CD8-positive, alpha-beta memory T cell (primary cell): ENCODE measurements at places on chromosomes 13 and 19. TPM values are rescaled to one million over a fixed set of nuclear protein-coding genes. Genes with fewer than 3 reads are reported as not detected.

Gene PRR22
- total RNA-seq, result 8.2 TPM

- no peak overlapping the region for H3K4me3 ChIP-seq
- H3K36me3 ChIP-seq, result peaks cover 32% of the 10 kb centered on the region
- H3K27ac ChIP-seq, result no peak overlapping the region
- H3K4me1 ChIP-seq, result no peaks in the 10 kb centered on the region
- DNase-seq, result no peak
- H3K27me3 ChIP-seq, result no peaks in the 10 kb centered on the region
These were observed 8.2 kb upstream of the UPK1A start for GRCh38 chr19:35657904-35658700.

Gene ZNF418
- total RNA-seq, result 5.1 TPM

DNA sequence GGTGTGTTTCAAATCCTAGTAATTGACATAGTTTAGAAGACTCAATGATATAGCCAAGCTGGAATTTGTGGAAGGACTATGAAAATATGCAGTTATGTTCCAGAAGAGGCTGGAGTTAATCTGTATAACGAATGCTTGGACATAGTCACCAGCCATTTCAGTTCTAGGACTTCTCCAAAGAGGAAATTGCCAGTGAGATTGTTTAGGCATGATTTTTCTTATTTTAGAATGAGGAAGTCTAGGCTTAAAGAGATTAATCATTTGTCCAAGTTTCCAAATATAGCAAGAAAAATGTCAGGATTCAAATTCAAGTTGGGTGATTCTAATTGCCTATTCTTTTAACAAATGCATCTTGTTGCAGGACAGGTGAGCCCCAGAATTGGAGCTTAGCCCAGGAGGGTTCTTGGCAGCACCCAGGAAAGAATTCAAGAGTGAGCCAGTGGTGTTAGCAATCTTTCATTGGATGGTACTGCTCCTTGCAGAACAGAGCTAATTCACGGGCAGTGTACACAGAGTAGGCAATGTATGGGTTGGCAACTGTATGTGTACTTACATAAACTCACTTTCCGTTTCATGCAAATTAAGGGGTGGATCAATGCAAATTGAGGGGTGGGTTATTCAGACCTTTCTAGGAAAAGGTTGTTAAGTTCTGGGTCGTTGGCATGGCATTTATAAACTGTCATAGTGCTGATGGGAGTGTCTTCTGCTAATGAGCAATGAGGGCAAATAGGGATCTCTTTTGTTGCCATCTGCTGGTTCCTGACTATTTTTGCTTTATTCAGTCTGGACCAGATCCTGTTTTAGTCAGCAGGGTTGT is 763.1 kb upstream of the SLITRK1 start:
- no peak overlapping the region for H3K27ac ChIP-seq
- no peaks in the 10 kb centered on the region for H3K36me3 ChIP-seq
- no peak overlapping the region for H3K4me3 ChIP-seq
- H3K4me1 ChIP-seq, result no peaks in the 10 kb centered on the region

Gene AMER2
- not detected for total RNA-seq

Gene CGB8
- total RNA-seq, result not detected

GRCh38 chr13:111517641-111518010 is 197.2 kb downstream of the TEX29 start:
- no peak overlapping the region for H3K27ac ChIP-seq
- H3K27me3 ChIP-seq, result no peaks in the 10 kb centered on the region
- no peaks in the 10 kb centered on the region for H3K36me3 ChIP-seq
- H3K4me1 ChIP-seq, result no peaks in the 10 kb centered on the region
- DNase-seq, result no peak

DNA sequence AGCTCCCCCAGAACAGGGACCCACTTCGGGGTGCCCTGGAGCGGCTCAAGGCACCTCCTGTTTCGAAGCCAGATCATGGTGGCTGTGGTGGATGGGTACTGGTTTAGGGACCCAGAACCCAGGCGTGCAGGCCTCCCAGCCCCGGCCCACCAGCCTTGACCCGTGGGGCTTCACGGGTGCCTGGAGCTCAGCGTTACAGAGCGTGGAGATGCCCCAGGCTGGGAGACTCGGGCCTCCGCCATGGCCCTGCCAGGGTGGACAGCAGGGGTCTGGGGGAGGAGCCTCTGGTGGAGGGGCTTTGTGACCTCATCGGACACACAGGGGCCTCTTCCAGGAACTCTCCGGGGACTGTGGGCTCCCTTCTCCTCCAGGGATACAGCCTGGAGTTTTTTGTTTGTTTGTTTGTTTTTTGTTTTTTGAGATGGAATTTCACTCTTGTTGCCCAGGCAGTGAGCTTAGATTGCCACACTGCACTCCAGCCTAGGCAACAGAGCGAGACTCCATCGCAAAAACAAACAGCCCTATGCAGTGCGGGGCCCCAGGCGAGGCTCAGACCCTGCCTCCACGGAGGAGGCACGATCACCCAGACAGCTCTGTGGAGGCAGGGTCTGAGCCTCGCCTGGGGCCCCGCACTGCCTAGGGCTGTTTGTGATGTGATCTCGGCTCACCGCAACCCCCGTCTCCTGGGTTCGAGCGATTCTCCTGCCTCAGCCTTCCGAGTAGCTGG is at the start of gene GARIN5B:
GARIN5B (minus strand) TSS at position 271 of the 727 bp plus-strand sequence; CDS start at position 77, 194 bp downstream.
- H3K36me3 ChIP-seq, result no peaks in the 10 kb centered on the region
- no peak for DNase-seq
- no peaks in the 10 kb centered on the region for H3K27me3 ChIP-seq
- H3K27ac ChIP-seq, result no peak within 1 kb of the TSS
- H3K4me1 ChIP-seq, result no peaks in the 10 kb centered on the region
- H3K4me3 ChIP-seq, result no peak within 1 kb of the TSS
